GM12864 (cell line): ENCODE measurements at places on chromosomes 6 and 20.
A peak's percentile ranks its signal among the peaks of the same experiment; 100 is the strongest.

DNA sequence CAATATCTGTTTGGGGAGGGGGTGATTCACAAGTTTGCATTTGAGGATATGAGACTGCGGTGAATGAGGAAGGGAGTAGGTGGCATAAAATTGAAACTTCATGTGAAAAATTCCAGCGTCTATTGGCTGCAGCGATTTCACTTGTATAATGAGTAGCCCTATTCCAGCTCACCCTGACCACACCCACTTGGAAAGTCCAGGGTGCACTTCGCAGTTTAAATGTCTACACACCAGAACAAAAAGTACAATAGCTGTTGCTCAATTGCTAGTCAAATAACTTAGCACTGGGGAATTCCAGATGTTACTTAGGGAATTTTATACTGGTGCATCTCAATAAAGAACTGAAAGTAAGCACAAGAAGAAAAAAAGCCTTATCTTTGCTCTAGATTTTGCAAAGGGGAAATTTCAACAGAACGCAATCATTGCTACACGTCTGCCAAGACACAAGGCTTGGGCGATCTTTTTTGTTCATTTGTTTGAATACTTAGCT, 6.3 kb downstream of the TNFAIP3 start:
- peak; percentile 83 for DNase-seq

DNA sequence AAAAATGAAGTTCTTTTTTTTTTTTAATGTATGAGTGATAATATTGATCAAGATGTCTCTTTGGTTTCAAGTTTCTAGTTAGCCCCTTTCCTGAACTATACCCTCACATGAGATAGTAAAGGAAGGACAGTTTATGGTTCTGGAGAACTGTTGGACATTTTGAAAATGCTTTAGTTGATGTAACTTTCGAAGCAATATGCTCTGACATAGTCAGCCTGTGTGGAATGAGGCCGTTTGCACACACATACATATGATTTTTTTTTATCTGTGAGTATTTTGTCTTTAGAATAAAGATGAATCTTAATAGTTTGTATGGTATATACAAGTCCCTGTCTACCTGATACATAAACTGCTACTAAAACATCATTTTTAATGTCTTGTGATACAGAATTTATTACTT, 177.0 kb downstream of the ARID1B start:
- no peak for DNase-seq

- no peak for DNase-seq
These were observed 56.4 kb downstream of the B4GALT5 start for GRCh38 chr20:49657118-49657901.

DNA sequence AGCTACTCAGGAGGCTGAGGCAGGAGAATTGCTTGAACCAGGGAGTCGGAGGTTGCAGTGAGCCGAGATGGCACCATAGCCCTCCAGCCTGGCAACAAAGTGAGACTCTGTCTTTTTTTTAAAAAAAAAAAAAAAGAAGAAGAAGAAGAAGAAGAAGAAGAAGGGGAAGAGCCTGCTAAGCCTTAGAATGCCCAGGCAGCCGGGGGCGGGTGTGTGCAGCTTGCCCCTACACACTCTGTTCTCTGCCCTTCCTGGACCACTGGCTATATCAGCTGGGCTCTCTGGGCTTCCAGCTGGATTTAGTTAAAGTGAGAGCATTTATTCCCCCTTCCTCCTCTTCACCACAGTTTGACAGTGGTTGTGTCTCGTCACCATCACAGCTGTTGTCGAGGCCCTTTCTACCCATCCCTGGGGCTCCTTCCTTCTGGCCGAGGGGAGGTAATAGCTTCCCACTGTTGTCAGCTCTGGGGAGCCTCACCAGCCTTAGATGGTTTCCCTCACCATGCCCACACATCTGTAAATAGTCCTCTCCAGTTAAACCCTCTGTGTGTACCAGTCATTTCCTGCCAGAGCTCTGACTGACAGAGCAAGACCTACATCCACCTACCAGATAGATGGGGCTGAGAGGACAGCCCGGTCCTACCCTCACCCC, 77.6 kb downstream of the TRERF1 start:
- no peak for DNase-seq

GRCh38 chr6:17716221-17716620, 9.5 kb upstream of the NUP153 start:
- no peak for DNase-seq
